ENCODE measurements at places on chromosomes 7 and 10.
A peak's percentile ranks its signal among the peaks of the same experiment; 100 is the strongest.

GRCh38 chr10:3897156-3897555 is 112.1 kb upstream of the KLF6 start:
- no peak for DNase-seq

GRCh38 chr10:30542001-30542894 is 87.3 kb downstream of the LYZL2 start:
- DNase-seq: no peak

DNA sequence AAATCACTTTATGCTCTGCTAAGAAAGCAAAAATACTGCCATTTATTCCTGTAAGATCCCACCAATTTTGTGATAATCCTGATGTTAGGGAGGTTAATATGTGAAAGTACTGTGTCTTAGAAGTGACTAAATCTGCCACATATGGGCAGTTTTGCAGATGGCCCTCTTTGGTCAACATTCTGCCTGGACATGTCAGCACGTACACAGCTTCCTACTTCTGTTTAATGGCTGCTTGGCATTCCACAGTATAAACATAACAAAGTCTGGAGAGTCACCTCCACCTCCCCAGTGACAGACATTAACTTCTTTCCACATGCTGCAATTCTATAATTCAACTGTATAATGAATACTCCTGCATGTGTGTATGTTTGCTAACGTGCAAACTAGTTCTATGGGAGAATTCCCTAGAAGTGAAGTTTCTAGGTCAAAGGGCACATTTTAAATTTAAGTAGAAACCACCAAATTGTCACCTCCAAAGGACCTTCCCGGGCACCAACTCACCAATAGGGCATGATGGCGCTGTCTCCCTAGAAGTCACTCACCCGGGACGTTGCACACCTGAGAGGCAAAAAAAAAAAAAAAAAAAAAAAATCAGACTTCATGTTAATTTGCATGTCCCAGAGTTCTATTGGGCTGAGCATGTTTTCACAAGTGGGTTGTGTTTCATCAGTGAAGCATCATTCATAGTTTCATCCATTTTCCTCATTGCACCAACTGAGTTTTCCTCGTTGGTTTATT is 38.9 kb downstream of the MKI67 start:
- no peak for DNase-seq

DNA sequence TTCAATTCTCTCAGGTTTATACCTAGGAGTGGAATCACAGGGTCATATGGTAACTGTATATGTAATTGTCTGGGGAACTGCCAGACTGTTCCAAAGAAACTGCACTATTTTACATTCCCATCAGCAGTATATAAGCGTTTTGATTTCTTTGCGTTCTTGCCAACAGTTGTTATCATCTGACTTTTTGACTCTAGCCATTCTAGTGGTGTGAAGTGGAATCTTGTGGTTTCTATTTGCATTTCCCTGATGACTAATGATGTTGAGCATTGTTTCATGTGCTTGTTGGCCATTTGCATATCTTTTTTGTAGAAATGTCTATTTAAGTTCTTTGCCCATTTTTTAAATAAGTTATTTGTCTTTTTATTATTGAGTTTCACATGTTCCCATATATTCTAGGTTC is 44.3 kb upstream of the ZC3HAV1 start:
- DNase-seq: no peak

DNA sequence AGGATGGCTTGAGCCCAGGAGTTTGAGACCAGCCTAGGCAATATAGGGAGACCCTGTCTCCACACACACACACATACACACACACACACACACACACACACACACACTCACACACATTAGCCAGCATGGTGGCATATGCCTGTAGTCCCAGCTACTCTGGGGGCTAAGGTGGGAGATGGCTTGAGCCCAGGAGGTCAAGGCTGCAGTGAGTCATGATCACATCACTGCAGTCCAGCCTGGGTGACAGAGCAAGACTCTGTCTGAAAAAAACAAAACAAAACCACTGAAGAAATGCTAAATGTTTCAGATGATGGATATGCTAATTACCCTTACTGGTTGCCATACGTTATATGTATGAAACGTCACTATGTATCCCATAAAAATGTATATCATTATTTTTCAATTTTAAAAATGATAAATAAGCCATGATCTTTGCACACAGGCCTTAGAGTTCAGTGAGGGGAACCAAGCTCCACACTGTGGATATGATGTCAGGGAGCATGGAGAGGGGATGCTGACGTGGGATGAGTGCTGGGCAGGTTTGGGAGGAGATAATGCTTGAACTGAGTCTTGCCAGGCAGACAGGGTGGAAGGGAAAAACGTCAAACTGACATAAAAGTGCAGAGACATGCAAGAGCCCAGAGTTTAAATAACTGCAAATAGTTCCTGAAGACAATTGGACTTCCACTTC is 45.9 kb upstream of the ARHGAP12 start:
- DNase-seq: no peak

DNA sequence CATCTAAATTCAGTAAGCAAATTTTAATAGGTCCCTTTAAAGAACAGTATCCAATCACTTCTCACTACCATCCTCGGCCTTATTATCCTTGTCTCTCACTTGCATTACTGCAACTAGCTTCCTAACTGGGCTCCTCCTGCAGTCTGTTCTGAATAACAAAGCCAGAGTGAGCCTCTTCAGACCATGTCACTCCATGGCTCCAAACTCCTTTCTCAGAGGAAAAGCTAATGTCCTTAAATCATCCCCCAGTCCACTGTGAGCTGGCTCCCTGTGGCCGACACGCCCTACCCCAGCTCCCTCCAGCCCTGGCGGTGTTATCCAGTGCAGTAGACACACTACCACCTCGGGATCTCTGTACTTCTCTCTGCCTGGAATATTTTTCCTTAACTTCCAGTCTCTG is 80.0 kb downstream of the EPC1 start:
- no peak for DNase-seq

- no peak for DNase-seq
These were observed 116.1 kb downstream of the GPR37 start for GRCh38 chr7:124649397-124650014.

DNA sequence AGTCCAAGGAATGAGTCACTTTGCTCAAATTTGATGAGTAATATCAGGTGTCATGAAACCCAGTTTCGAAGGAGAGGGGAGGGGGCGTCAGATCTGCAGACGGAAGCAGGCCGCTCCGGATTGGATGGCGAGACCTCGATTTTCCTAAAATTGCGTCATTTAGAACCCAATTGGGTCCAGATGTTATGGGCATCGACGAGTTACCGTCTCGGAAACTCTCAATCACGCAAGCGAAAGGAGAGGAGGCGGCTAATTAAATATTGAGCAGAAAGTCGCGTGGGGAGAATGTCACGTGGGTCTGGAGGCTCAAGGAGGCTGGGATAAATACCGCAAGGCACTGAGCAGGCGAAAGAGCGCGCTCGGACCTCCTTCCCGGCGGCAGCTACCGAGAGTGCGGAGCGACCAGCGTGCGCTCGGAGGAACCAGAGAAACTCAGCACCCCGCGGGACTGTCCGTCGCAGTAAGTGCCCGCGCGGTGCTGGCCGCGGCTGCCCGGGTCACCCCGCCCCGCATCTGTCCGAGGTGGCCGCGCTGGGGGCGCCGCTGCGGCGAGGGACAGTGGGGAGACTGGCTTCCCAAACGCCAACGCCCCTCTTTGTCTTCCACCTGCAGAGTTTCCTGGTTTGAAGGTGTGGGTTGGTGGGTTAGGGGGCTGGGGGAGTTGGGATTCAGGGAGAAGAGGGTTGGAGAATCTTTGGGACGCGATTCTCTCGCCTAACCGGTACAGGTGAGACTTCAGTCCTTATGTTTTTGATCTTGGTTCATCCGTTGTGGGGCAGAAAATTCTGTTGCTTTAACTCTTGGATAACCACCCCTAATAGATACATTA is at the start of gene TAC1:
Gene TAC1 (plus strand): TSS at position 351 of the 829 bp plus-strand sequence. CDS start 527 bp downstream, outside the sequence.
- no peak for DNase-seq

DNA sequence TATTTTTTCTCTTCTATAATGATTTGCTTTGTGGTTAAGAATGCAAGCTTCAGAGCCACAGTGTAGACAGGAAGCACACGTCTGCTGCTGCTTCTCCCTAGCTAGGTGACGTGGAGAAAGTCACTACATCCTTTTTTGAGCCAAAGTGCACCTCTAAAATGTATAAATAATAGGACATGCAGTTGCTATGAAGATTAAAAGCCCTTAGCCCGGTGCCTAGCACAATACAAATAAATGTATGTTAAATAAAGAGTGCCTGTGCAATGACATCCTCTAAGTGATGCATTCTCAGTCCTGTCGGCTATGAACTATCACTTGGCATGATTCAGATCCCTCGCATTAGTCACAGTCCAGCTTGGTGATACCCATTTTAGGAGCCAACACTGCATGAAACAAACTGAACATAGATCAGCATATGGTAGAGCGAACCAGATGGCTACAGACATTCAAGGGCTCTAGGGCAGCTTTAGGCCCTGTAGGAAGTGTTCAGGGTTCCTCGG is 4.8 kb upstream of the TRDMT1 start:
- DNase-seq: no peak

GRCh38 chr10:98391578-98391991 is 23.4 kb downstream of the PYROXD2 start:
- peak; percentile 78 for DNase-seq

DNA sequence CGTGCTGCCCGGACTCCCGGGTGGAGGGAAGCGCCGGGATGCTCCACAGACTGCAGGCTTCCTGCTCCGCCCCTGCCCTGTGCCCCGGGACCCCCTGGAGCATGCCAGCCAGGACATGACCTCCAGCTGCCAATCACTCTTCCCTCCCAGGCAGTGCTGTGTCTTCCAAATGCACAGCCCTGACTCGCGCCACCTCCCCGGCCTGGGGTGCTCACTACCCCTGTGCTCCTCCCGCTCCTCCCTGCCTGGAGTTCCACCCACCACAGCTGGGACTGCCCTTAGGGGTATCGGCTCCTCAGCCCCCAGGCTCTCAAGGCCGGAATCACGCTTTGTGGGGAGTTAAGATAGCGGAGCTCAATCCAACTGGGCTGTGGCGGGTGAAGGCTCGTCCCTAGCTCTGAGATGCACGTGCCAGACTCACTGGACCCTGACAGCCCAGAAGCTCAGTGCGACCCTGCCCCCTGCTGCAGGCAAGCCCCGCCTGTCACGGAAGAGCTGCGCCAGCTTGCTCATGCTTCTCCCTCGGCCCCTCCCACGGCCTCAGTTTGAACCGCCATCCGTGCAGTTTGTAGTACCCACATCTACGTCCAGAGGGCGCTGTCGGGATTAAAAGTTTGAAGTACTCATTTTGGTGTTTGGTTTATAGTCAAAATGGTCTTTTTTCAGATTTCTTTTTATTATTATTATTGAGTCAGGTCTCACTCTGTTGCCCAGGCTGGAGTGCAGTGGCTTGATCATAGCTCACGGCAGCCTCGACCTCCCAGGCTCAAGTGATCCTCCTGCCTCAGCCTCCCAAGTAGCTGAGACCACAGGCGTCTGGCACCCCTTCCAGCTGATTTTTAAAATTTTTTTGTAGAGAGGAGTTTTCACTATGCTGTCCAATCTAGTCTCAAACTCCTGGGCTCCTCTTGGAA is 142.5 kb upstream of the TCERG1L start:
- no peak for DNase-seq

DNA sequence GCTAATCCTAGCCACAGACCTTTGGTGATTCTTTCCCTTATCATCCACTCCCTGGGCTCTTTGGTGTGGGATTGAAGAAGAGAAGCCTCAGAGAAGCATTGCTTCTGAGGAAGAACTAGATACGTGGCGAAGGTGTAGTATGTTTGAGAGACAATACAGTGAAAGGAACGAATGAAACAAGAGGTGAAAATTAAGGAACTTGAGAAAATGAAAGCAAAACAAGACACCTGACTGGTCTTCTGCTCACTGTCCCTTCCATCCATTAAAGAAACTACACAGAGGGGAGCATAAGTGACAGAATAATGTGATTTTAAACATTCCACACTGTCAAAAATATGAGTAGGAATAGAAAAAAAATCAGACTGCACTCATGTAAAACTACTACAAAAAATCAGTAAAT is 219.6 kb upstream of the NPSR1 start:
- no peak for DNase-seq

- DNase-seq: no peak
These were observed 42.7 kb downstream of the PAXIP1 start for GRCh38 chr7:154960063-154960790.

DNA sequence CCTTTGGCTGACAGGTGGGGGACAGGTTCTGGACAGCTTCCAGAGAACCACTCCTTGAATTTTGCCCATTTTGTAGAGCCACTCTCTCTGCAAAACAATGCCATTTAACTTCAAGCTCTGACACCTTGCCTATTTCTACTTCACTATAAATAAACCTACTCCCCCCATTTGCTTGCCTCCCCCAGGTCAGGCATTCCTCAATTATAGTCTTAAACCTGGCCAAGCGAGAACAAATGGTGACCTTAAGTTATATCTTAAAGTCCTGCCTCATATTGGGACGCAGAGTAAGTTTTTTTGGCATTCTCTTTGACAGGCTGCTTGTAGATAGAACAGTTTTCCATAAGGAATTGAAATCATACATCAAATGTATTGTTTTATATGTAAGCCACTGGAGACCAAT is 706.9 kb downstream of the LRMDA start:
- no peak for DNase-seq

DNA sequence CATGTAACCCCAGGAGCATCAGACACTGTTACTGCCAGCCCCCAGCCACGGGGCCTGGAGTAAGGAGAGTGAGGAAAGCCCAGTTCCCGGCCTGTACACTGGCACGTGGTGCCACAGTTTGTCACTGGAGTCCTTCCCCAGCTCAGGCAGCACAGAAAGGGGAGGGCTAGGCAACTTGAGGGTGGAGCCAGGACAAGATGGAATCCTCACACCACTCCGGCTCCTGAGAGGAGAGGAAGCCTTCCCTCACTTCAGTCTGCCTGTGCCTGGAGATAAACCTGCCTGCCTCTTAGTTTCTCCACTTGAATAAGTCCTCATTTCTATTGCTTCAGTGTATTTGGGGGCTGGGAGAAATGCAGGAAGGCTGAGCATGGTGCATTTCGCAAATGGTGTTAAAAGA is 176.0 kb downstream of the KIAA1217 start:
- no peak for DNase-seq

DNA sequence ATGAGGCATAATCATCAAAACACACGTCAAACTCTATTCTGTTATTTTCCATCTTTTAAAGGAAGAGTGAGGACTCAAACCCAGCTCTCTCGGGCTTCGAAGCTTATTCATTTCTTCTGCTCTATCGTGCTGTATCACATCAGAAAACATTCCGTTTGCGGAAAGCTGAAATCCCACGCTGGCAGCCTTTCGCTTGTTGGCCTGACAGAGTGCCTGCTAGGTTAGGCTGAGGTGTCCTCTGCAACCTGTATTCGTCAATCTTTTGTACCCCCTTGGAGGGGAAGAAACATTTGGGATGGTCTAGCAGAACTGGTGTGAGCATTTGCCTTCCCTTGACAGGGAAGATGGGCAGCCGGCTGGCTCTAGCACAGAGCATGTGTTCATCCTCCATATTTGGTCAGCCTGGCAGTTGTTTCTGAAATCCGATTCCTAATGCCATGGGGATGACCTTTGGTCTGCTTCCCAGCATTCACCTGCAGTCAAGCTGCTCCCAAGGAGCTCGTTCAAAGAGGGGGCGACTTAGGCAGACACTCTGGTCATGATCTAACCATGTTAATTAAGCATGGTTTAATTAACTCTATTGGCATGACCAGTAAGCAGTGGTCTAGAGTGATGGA is 55.2 kb downstream of the TACC2 start:
- peak; percentile 50 for DNase-seq

- DNase-seq: no peak
These were observed 448.0 kb upstream of the ANKRD30A start for GRCh38 chr10:36677431-36677768.

All from heart left ventricle (tissue), 16 donors.